Stimulated activated CD8-positive, alpha-beta memory T cell treated with anti-CD3 and anti-CD28 coated beads, Interleukin-4, amount 100 ng/mL, for 1 hour (primary cell): ENCODE measurements at places on chromosomes 2 and 18.

DNA sequence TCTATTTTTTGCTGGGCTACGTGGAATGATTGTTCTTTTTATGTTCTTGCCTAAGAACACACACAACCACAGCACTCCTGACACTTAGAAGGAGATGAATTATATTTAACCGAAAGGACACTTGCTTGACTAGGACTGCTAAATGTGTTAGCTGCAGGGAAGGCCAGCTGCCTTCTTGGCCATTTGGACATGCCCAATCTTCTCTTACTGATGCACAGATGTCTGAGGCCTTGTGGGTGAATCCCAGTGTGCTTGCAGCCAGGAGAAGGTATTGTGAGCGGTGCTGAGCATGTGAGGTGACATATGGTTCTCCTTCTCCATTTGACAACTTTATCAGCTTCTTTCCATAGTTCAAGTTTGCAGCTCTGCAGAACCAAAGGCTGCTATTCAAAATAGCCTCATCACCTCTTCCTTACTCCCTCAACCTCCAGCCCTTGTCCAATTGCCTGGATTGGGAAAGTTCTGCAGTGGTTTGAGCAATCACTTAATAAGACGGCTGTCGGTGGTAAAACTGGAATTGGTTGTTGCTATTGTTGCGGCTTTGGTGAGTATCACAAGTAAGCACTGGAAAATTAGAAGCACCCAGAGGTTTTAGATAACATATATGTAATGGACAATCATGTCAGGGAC, 1113.3 kb downstream of the TSN start:
- DNase-seq = no peak

DNA sequence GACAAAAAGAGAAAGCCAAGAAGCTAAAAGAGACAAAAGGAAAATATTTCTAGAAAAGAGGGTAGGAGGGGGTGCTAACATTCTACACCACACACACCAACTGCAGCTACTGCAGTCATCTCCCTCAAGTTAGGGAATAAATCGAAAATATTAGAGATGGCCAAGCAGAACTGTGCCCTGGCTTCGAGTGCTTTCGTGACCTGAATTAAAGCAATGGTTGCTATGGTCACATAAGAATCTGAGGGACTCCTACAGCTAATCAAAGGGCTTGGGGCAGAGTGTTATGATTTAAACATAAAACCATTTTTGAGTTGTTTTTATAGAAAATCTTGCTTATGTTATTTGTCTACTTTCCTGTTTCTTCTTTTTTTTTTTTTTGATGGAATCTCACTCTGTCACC, 159.6 kb upstream of the HNRNPA3 start:
- no peak for DNase-seq

DNA sequence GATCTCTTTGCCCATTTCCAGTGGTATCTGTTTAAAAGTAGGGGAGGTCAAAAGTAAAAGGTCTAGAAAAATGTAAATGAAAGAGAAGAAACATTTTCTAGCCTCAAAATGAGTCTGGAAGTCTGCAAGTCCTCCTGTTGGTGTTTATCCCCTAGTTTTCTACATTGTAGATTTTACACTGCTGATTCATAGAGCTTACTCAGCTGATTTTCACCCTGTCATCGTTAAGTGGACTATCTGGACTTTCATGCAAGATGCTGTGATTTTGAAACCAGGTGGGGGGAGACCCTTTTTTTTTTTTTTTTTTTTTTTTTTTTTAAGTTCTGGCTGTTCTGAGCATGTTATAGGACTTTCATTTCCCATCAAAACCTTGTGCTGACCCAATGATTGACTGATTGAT, 10.3 kb downstream of the HOXD3 start:
- DNase-seq = no peak

DNA sequence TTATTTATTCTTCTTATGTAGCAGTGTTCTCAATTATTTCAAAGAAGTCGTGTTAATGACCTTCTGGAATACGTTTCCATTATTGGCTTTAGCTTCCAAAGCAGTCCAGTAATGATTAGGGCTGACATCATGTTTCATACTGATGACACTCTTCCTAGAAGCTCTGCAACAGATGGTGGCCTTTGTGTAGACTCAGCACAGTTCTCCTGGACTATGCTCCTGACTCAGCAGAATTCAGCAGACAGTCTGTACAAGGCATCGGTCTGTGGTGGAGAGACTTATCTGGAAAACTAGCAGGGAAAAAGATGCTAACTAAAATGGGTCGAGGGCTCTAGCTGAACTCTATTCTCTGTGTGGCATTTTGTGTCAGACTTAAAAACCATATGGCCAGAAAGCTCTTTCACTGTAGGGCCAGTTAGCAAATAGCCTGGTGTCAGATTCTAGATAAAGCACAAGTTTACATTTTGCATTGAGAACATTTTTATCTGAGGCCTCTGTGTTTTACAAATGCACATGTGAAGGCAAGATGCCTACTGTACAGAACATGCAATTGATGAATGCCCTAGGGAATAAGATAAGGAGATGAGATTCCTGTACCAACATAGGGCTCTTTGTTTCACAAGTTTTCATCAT, 35.1 kb downstream of the GULP1 start:
- DNase-seq = no peak

DNA sequence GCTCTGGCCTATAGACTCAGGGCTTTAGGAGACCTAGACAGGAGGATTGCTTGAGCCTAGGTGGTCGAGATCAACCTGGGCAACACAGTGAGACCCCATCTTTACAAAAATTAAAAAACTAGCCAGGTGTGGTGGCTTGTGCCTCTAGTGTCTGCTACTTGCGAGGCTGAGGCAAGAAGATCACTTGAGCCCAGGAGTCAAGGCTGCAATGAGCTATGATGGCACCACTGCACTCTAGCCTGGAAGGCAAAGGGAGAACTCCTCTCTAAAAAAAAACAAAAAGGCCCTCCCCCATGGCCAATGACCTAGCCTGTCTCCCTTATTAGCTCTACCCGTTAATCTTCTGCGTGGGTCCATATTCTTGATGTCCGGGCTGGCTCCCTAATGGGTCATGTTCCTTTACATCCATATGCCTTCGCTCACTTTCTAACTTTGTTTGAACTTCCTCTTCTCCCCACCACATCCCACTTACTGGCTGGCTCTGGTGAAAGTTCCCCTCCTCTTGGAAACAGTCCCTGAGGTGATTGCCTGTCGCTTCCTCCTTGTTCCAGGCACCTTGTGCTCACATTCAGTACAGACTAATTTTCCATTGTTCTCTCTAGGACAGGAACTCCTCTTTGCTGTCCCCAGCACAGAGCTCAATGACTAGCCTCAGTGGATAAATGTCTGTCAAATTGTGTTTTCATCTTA, 103.0 kb downstream of the AFF3 start:
- DNase-seq = no peak

GRCh38 chr18:63559567-63560491, 17.7 kb downstream of the SERPINB12 start:
- DNase-seq = no peak

GRCh38 chr18:70503060-70503459, 214.2 kb downstream of the SOCS6 start:
- no peak for DNase-seq

GRCh38 chr2:181563101-181563692, 93.7 kb downstream of the CERKL start:
- DNase-seq = no peak

- no peak for DNase-seq
Observed at GRCh38 chr2:113700186-113700841, 56.1 kb downstream of the SLC35F5 start.

DNA sequence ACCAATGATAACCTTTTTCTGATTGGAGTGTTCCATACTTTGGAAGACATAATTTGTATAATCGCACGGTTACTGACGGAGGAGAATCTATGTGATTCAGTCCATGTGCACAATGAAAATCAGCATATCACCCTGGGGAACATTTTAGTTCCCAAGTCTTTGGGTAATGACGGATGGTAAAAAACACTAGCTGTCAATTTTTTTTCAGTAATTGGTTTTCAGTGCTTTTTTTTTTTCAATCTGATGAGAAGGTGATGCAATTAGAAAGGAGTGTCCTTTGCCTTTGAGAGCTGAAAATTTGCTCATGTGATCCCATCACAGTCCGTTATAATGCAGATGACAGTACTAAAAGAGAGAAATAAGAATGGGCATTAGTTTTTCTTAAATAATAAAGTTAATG, 51.9 kb upstream of the THOC1 start:
- no peak for DNase-seq

DNA sequence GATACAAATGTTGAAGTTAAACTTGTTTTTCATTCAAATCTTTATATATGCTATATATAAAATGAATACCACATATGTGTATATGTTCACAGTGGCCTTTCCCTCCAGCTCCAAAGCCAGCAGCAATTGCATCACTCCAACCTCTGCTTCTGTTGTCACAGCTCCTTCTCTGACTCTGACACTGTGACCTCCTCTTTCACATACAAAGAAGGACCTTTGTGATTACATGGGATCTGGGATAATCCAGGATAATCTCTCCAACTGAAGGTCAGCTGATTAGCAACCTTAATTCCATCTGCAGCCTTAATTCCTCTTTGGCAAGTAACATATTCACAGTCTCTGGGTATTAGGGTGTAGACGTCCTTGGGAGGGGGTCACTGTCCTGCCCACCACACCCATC, 8.4 kb downstream of the FLACC1 start:
- DNase-seq = no peak

DNA sequence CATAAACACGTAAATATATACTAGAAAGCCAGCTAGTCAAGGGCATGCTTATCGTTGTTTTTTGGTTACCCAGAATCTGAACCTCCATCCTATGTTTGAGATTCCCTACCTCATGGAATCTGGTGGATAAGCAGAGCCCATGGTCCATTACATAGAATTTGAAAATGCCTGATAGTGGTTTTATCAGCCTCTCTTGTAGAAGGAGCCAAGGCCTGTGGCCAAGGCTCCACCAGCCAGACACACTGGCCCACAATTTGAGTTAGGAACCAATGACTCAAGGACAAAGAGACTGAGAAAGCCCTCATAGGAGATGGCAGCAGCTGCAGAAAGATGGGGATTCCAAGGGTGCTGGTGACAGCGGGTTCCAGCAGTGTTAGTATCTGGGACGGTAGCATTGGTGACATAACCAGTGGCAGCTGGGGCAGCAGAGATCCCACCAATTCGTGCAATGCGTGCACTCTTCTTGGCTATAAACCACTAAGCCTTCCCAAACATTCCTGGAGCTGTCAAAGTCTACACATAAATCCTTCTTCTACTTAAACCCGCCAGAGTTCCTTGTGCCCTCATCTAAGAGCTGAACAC, 51.2 kb upstream of the RMDN2 start:
- DNase-seq = no peak

- DNase-seq = no peak
Observed at GRCh38 chr2:105629634-105630033, 115.1 kb upstream of the NCK2 start.

DNA sequence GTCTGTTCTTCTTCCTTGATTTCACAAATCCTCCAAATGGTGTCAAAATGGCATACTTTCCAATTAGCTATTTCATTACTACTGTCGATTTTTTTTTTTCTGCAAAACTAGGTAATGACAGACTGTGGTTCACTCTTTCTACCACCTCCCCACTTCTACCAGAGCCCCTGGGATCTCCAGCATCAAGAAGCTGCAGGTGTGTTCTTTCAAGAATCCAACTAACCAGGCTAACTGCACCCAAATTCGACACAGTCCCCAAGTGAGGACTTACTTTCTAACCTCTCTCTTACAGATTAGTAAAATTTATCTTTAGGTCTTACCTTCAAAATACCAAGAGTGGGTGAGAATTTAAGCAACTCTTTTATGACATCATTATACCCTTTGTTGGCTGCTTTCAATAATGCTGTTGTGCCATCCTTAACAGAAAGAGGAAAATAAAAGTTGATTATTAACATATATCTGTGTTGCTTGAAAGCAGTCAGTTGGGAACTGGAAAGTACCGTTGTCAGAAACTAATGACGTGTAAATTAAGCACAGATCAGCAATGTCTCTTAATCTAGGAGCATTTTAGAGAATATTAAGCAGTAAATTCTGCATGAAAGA, 31.2 kb upstream of the NPC1 start:
- no peak for DNase-seq

- DNase-seq = no peak
Observed at GRCh38 chr2:172516299-172516698, 39.6 kb upstream of the PDK1 start.

DNA sequence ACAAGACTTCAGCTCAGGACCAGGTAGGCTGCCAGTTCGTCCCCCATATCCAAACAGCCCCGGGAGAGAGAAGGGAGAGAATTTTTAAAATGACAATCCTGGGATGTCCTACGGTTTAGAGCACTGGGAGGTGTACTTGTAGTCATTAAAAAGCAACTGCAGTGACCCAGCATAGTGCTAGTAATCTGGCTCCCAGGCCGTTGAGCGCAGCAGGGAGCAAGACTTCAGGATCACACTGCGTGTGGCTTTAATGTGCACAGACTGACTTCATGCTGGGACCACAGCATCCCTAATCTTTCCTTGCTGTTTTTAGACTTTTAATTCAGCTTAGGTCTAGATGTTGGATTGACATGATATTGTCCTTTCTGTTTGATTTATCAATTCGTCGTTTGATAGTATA, 219.3 kb upstream of the FOSL2 start:
- no peak for DNase-seq

DNA sequence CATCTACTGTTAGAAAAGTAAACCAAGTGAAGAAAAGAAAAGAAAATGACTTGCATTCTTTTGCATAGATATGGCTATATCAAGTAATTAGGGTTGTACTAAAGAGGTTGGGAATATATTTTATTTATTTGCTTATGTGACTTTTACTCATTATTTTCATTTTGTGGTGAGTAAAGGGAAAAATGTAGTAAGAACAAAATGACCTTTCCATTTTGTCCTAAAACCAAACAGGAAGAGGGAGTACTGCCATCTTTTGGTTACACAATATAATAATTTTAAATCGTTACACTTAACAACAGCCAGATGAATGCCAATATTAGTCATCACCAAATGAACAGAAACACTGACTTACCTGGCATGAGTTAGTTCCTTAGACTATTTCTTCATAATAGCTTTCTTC, 47.3 kb upstream of the NDUFV2 start:
- no peak for DNase-seq

DNA sequence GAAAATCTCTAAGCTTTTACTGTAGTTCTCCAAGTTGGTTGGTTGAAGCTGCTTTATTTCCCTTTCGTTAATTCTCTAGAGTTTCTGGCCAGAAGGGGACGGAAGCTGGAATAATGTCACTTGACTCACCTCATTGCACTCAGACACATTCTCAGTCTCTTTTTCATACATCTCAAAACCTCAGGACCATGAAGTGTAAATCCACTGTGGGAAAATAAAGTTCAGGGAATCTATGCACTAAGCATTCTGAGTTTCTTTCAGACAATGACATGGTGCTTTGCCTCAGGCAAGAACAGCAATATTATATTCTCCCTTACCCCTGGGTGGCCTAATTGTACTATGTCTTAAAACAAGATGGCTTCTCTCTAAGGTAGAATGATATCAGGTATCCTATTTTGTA, 167.8 kb downstream of the PRPF40A start:
- DNase-seq = no peak
